ENCODE measurements at places on chromosomes 7 and 10. TPM values are rescaled to one million over a fixed set of nuclear protein-coding genes. Genes with fewer than 3 reads are reported as not detected.

The HUS1 gene
- total RNA-seq, result 72.1 TPM

The MYOF gene
- total RNA-seq, result 59.4 TPM

The GPER1 gene
- total RNA-seq, result 4.1 TPM

The CPED1 gene
- 82.0 TPM for total RNA-seq

The PRKAR2B gene
- total RNA-seq, result 45.9 TPM

The NDUFB8 gene
- 108 TPM for total RNA-seq

The SPRN gene
- 3.8 TPM for total RNA-seq

The NRP1 gene
- total RNA-seq, result 126 TPM

The SLC16A9 gene
- 32.4 TPM for total RNA-seq

The COBL gene
- total RNA-seq, result 22.3 TPM

The SPDYE8 gene
- not detected for total RNA-seq

The SRPK2 gene
- 120 TPM for total RNA-seq

The ARHGAP22 gene
- total RNA-seq, result 7.0 TPM

The PRKAG2 gene
- total RNA-seq, result 14.1 TPM

The IGF2BP3 gene
- total RNA-seq, result 37.9 TPM

The IDI2 gene
- not detected for total RNA-seq

The UBN2 gene
- 43.9 TPM for total RNA-seq

The CARD11 gene
- total RNA-seq, result 1.6 TPM

The ADIRF gene
- total RNA-seq, result 10.1 TPM

Measured in camera-type eye (tissue), 1 donor.